Trophoblast cell (in vitro differentiated cells and primary cell): ENCODE measurements at places on chromosomes 7 and 10.
A peak's percentile ranks its signal among the peaks of the same experiment; 100 is the strongest.

DNA sequence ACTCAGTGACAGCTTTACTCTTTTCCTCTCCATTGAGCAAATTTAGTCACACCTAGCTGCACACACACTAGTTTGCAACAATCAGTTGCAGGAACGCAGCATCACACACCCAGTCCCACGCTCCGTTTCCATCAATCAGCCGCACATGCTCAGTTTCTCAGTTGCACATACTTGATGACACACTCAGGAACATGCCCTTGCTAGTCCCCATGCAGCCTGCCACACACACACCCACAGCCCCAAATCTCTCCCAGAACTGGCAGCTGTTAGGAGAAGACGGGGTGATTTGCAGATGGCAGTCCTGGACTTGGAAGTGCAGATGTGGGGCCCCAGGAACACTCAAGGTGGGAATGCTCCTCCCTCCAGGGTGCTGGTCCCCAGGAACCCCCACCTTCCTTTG lies 7.7 kb downstream of the LBX1 start:
- DNase-seq: no peak
- no peaks in the 10 kb centered on the region for H3K4me1 ChIP-seq
- H3K36me3 ChIP-seq: no peaks in the 10 kb centered on the region
- no peak overlapping the region for H3K4me3 ChIP-seq

- H3K27ac ChIP-seq: no peak overlapping the region
- H3K4me1 ChIP-seq: peaks cover 6% of the 10 kb centered on the region
- H3K4me3 ChIP-seq: peak overlapping the region; percentile 99
- peaks cover 7% of the 10 kb centered on the region for H3K36me3 ChIP-seq
- H3K27me3 ChIP-seq: no peaks in the 10 kb centered on the region
- DNase-seq: peak; percentile 40
These were observed 780 bp downstream of the ALDH18A1 start for GRCh38 chr10:95655571-95656290.

DNA sequence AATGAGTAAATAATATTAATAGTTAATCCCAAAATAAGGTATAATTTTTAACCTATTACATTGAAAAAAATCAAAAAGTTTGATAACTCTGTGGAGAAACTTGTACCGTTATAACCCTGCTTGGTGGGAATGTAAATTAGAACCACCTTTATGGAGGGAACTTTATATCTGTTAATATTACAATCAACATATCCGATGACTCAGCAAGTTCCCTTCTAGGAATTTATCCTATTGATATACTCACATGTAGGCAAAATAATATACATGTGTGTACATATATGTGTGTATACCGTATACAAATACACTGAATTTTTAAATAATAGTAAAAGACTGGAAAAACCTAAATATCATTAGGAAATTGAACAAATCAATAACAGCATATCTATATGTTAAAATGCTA lies 54.7 kb downstream of the PANK1 start:
- H3K36me3 ChIP-seq: peaks cover 8% of the 10 kb centered on the region
- peaks cover 8% of the 10 kb centered on the region for H3K4me1 ChIP-seq
- no peak for DNase-seq
- H3K27me3 ChIP-seq: no peaks in the 10 kb centered on the region
- no peak overlapping the region for H3K4me3 ChIP-seq

GRCh38 chr10:118595598-118596425 lies at the start of gene PRLHR:
TSS of gene PRLHR (minus strand) at chr10:118595648. CDS start at chr10:118595244, 404 bp downstream.
- DNase-seq: no peak
- H3K36me3 ChIP-seq: no peaks in the 10 kb centered on the region
- peaks cover 3% of the 10 kb centered on the region for H3K4me1 ChIP-seq
- peaks cover 27% of the 10 kb centered on the region for H3K27me3 ChIP-seq
- H3K4me3 ChIP-seq: peak within 1 kb of the TSS; percentile 46
- no peak within 1 kb of the TSS for H3K27ac ChIP-seq

DNA sequence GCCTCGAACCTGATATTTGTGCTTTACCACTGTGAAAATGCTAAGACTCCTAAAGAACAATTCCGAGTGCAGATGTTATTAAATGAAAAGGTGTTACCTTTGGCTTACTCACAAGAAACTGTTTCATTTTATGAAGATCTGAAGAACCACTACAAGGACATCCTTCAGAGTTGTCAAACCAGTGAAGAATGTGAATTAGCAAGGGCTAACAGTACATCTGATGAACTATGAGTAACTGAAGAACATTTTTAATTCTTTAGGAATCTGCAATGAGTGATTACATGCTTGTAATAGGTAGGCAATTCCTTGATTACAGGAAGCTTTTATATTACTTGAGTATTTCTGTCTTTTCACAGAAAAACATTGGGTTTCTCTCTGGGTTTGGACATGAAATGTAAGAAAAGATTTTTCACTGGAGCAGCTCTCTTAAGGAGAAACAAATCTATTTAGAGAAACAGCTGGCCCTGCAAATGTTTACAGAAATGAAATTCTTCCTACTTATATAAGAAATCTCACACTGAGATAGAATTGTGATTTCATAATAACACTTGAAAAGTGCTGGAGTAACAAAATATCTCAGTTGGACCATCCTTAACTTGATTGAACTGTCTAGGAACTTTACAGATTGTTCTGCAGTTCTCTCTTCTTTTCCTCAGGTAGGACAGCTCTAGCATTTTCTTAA lies 47.7 kb downstream of the MINPP1 start:
- no peaks in the 10 kb centered on the region for H3K27me3 ChIP-seq
- H3K36me3 ChIP-seq: no peaks in the 10 kb centered on the region
- no peak overlapping the region for H3K27ac ChIP-seq
- H3K4me1 ChIP-seq: peaks cover 2% of the 10 kb centered on the region
- no peak overlapping the region for H3K4me3 ChIP-seq
